Thymus (tissue), 14 donors: ENCODE measurements at places on chromosomes 1 and 21.

GRCh38 chr1:182978151-182978853 lies 25.3 kb upstream of the SHCBP1L start:
- no peak for DNase-seq

DNA sequence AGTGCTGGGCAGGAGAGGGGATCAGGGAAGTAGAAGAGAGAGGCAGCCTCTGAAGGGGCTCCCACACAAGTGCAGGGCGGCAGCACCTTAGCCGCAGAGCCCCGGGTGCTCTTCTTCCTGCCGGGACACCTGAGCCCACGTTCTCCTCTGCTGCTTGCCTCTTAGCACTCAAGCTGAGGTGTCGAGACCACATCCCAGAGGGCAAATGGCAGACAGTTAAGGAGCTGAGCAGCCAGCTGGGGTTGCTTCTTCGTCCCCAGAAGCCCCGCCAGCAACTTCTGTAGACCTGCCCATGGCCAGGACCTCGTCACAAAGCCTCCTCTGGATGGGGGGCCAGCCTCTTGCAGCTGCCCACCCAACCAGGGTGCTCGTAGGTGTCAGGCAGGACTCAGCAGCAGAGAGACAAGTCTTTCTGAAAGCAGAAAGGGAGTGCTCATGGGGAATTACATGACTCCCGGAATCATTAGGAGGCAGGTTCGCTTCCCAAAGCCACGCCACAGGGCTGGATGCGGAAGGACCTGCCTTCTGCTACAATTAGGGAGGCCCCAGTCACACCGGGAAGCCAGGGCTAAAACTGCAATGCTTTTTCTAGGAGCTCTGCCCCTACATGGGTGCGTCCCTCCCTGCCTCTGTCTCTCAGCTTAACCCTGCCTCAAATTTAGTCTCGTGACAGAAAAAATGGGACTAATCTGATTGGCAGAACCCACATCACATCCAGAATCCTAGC lies 141.4 kb upstream of the RAB4A start:
- DNase-seq, result no peak

DNA sequence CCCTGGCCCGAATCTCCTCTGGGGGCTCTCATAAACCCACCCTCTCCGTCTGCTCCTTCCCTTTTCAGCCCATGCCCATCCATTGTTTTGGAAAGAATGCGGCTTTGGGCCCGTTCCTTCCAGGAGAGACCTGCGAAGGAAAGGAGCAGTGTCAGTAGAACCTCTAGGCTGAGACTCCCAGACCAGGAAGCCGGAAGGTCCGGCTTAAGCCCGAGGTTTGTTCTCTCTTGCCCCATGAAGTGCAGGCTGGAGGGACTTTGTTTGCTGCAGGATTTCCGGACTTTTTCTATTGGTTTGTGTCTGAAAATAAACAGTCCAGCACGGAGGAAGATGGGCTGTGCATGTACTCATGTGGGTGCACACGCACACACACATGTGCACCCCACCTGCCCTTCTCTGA lies 49.8 kb downstream of the ELK4 start:
- DNase-seq, result no peak

GRCh38 chr1:173356191-173356762 lies 120.9 kb upstream of the PRDX6 start:
- DNase-seq, result no peak

DNA sequence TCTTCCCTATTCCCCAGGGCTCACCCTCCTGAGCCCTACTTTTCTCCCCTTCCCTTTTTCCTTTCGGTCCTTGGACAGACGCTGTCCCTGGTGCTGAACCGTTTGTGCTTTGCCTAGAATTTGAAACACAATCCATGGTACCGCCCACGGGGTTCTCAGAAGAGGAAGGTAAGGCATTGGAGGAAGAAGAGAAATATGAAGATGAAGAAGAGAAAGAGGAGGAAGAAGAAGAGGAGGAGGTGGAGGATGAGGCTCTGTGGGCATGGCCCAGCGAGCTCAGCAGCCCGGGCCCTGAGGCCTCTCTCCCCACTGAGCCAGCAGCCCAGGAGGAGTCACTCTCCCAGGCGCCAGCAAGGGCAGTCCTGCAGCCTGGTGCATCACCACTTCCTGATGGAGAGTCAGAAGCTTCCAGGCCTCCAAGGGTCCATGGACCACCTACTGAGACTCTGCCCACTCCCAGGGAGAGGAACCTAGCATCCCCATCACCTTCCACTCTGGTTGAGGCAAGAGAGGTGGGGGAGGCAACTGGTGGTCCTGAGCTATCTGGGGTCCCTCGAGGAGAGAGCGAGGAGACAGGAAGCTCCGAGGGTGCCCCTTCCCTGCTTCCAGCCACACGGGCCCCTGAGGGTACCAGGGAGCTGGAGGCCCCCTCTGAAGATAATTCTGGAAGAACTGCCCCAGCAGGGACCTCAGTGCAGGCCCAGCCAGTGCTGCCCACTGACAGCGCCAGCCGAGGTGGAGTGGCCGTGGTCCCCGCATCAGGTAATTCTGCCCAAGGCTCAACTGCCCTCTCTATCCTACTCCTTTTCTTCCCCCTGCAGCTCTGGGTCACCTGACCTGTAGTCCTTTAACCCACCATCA lies 10.4 kb downstream of the BCAN start:
- DNase-seq, result no peak

- no peak for DNase-seq
Measured at GRCh38 chr1:244759158-244759557, 76.3 kb upstream of the COX20 start.

DNA sequence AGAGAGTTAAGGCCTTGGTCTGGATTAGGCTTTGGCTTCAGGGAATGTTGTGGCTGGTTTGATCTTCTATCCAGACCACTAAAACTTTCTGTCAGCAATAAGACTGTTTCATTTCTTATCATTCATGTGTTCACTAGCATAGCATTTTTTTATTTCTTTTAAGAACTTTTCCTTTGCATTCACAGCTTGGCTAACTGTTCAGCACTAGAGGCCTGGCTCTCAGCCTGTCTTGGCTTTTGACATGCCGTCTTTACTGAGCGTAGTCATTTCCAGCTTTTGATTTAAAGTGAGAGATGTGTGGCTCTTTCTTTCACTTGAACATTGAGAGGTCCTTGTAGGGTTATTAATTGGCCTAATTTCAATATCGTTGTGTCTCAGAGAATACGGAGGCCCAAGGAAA lies 62.5 kb downstream of the RNF220 start:
- no peak for DNase-seq

GRCh38 chr1:152001631-152002584 lies 8.2 kb upstream of the S100A10 start:
- DNase-seq, result peak; percentile 44

- DNase-seq, result peak; percentile 51
Measured at GRCh38 chr1:179709841-179710329, 33.2 kb upstream of the FAM163A start.

GRCh38 chr1:184892116-184892515 lies 82.2 kb downstream of the NIBAN1 start:
- DNase-seq, result no peak

GRCh38 chr1:198132060-198132781 lies 24.6 kb upstream of the NEK7 start:
- DNase-seq, result no peak

DNA sequence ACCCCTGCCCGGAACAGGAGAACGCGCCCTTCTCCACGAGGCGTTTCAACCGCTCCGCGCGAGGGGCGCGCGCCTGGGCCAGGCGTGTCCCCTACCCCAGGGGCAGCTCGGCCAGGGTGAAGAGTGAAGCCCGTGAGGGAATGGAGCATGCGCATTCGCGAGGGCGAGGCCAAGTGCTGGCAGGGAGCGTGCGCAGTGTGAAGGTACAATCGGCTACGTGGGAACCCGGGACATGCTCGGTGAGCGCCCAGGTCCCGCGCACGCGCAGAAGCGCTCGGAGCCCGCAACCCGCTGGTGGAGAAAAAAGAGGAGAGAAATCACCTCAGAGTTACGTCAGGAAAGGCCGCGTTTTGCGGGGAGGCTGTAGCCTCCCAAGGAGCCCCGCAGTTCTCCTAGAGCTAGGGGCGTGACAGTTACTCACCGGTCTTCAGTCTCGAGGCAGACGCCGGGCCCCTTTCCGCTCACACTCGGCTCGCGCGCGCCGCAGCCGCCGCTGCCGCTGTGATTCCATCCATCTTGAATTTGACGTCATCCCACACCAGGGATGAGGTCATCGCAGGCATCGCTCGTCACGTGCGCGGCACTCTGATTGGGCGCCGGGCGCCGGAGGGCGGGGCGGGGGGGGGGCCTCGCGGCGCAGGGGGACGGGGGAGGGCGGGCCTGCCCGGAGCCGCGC lies at the start of gene ZBTB21:
Gene ZBTB21, minus strand, starts transcription at position 530 of the 676 bp plus-strand sequence. CDS start 16,265 bp downstream, outside the sequence.
- DNase-seq, result peak; percentile 99

DNA sequence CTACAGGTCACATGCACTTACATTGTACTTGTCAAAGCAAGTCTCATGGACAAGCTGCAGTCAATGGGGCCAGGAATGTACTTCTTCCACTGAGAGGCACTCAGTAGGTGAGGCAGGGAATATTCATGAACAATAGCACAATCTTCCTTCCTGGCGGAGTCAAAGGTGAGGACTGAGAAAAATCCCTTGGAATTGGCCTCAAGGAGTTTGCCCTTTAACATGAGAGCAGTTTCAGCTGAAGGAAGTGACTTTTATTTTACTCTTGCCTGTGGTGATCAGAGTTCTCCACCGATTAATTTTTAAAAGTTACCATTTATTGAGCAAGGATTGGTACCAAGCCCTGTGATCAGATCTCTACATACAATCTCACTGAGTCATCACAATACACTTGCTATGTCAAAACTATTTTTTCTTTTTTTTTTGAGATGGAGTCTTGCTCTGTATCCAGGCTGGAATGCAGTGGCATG lies 11.2 kb upstream of the AK2 start:
- no peak for DNase-seq

GRCh38 chr1:183814121-183814681 lies 9.3 kb downstream of the RGL1 start:
- no peak for DNase-seq

- no peak for DNase-seq
Measured at GRCh38 chr21:31801551-31802219, 69.8 kb upstream of the SCAF4 start.

- no peak for DNase-seq
Measured at GRCh38 chr1:163604896-163605295, 283.1 kb downstream of the NUF2 start.

DNA sequence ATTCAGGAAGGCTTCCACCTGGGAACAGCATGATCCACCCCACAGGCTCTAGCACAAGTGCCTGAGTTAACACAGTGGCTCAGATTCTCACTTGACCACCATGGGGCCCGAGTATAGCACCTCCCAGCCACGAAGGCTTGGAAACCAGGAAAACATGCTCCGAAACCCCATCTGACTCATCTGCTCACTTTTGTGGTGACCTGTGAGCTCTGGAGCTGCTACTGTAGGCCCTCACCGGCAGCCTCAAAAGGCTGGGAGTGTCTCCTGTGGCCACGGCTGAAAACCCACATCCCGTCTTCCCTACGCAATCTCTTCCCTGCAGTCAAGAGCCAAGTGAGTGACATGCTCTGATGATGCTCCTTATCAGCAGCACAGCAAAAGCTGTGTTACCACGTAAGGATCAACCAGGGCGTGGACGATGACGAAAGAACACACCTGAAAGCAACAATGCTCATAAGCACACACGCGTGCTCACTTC lies 81.4 kb downstream of the TGFBR3 start:
- DNase-seq, result no peak

DNA sequence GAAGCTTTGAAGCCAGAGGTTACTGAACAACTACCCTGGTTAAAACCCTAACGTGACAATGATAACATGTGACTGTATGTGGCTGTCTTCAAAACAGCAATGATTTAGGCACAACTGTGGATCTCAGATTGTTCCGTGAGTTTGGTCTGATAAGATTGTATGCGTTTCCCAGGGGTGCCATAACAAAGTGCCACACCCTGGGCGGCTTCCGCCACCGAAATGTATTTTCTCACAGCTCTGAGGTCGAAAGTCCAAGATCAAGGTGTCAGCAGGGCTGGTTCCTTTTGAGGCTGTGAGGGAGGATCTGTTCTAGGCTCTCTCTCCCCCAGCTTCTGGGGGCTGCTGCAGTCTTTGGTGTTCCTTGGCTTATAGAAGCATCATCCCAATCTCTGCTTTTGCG lies 29.5 kb upstream of the ERG start:
- no peak for DNase-seq

GRCh38 chr1:173239058-173239457 lies 31.9 kb upstream of the TNFSF4 start:
- DNase-seq, result no peak

DNA sequence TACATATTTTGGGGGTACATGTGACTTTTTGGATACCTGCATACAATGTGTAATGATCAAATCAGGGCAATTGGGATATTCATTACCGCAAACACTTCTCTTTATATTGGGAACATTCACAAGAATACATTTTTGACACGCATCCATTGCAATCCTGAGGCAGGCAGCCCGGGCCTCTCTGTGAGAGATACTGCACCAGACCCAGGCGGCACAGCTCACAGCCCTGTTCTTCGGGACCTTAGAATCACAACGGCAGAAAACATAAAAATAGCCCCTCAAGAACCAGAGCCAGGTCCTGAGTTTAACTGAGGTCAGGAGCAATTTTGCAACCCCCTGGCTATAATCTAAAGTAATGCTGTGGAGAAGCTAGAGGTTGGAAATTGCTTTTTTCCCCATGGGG lies 90.8 kb upstream of the PGBD5 start:
- DNase-seq, result no peak

GRCh38 chr1:12567288-12567819 lies 50.7 kb downstream of the DHRS3 start:
- DNase-seq, result no peak

GRCh38 chr1:118688891-118689290 lies 299.3 kb downstream of the TBX15 start:
- no peak for DNase-seq

- DNase-seq, result no peak
Measured at GRCh38 chr1:171740356-171740863, 1.5 kb downstream of the VAMP4 start.

GRCh38 chr1:43832998-43833397 lies 100.6 kb upstream of the ARTN start:
- no peak for DNase-seq
